ENCODE measurements at places on chromosomes 16 and 17.

DNA sequence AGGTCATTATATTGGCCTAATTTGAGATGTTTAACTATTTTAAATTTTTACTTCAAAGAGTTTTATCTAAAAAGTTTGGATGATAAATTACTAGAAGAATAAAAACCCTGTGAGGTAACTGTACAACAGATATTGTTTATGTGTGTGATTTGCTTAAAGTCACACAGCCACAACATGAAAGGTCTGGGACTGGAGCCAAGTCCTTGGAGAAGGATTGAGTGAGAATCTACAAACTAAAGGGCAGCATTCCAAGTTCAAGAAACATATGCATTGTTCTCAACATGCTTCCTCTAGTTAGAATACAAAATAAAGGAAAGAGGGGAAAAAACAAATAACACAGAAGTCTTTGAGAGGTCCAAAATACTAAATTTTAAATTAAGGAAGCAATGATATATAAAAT lies 131.5 kb upstream of the MON1B start:
- DNase-seq = no peak

DNA sequence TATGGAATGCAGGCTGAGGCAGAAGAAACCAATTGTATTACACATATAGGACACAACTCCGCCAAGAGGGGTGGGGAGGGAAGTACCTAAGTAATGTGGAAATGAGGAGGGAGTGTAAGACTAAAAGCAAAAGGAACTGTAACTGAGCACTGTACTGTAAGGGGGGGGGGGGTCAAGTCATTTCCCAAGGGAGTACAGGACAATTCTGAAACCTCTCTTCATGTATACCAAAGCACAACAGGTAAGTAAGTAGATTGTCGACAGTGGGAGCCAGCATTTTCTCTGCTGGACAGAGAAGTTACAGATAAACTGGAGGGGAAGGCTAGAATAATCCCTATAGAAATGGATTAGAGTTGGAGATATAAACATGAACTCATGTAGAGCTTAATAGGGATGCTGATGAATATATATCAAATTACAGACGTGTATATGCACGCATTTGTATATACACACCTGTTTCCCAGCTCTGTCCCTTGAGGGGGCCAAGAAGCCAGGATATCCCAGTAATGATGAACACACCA lies 6.4 kb downstream of the USP22 start:
- no peak for DNase-seq

- no peak for DNase-seq
Observed at GRCh38 chr17:565521-565920, 149.1 kb downstream of the VPS53 start.

DNA sequence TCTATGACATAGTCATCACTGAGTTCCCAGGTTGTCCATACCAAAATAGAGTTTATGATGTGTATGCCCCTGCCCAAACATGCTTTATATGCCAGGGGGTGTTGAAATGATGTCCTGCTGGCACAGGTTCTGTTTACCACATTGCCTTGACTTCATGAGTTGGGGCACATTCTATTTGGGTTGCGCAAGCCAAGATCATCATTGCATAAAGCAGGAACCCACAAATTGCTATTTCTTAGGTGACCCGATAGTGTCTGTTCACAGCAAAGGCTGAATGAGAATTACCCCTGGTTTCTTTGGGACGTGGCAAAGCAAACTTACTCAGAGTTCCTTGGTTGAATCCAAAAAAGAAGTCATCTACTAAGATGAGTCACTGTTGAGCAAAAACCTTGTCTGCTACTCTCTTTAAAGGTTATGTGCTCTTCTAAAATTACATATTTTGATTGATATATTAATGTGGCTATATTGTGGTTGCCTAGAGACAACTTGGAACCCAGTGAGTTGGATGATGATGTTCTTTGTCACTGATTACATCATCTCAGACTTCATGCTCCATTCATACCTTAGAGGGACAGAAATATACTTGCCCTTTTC lies 912.6 kb upstream of the SOX9 start:
- no peak for DNase-seq

GRCh38 chr16:49617710-49618330 lies 238.1 kb downstream of the ZNF423 start:
- DNase-seq = no peak

GRCh38 chr16:88977812-88978607 lies 1.0 kb upstream of the CBFA2T3 start:
- no peak for DNase-seq

DNA sequence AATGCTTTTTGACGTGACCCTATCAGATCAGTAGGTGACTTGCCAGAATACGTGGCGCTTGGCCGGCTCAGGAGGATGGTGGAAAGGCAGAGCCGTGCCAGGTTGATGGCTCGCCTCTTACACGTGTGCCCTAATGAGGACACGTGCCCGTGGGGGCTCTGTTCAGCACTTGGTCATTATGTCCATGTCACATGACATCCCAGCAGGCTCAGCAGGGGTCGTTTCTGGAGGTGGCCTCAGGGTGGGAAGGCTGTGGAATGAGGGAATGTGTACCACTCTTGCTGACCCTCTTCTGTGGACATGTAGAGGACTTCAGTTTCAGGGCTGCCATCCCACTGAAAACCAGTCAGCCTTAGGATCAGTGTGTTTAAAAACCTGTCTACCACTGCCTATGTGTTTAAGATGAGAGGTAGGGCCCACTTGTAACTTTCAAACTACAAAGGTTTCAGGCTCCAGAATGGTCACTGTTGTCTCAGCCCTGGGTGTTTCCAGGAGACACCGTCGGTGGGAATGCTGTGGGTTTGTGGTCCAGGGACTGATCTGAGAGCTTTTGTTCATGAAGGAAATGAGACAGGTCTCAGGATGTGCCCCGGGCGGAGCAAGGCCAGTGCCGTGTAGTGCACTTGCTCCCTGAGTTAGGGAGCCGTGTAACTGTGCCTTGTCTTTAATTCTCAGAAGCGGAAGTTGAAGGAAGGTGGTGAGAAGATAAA lies 12.1 kb downstream of the UBN1 start:
- no peak for DNase-seq

GRCh38 chr17:31392856-31393748 lies 1.6 kb downstream of the RAB11FIP4 start:
- no peak for DNase-seq

- DNase-seq = peak; percentile 87
Observed at GRCh38 chr16:29995324-29995910, at the start of gene HIRIP3. Gene HIRIP3 (minus strand): TSS chr16:29995617. CDS start chr16:29995605, 12 bp downstream.

DNA sequence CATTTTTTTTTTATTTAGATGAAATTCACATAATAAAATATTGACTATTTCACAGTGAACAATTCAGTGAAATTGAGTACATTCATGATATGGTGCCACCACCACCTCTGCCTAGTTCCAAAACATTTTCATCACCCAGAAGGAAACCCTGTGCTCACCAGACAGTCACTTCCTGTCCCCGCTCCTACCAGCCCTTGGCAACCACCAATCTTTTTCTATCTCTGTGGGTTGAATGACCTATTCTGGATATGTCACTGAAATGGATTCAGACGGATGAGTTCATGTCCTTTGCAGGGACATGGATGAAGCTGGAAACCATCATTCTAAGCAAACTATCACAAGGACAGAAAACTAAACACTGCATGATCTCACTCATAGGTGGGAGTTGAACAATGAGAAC lies 40.5 kb downstream of the ATP2C2 start:
- DNase-seq = no peak

- DNase-seq = no peak
Observed at GRCh38 chr17:40035162-40035559, 19.0 kb downstream of the MED24 start.

GRCh38 chr17:12911239-12911638 lies 106.6 kb downstream of the ELAC2 start:
- DNase-seq = no peak
